Tibial artery (tissue), 4 donors: ENCODE measurements at places on chromosomes 3 and 15.
A peak's percentile ranks its signal among the peaks of the same experiment; 100 is the strongest.

GRCh38 chr3:155664925-155665695 lies 79.8 kb downstream of the PLCH1 start:
- no peaks in the 10 kb centered on the region for H3K36me3 ChIP-seq
- H3K27me3 ChIP-seq, result no peaks in the 10 kb centered on the region
- no peak overlapping the region for H3K4me3 ChIP-seq
- H3K4me1 ChIP-seq, result no peaks in the 10 kb centered on the region
- peak; percentile 77 for DNase-seq

DNA sequence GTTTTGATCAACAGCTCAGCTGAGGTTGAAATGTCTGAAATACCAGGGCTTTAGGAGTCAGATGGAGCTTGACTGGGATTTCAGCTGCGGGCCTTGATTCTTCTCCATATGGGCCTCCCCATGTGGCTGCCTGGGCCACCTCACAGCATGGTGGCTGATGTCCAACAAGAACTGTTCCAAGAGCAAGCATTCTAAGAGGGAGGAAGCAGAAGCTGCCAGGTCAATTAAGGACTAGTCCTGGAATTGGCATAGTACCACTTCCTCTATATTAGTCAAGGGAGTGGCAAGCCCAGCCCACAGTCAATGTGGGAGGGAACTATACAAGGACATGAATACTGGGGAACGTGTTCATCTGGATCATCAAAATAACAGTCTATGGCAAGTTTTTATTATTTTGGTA lies 181.7 kb upstream of the ANKRD28 start:
- H3K4me1 ChIP-seq, result no peaks in the 10 kb centered on the region
- no peak overlapping the region for H3K27ac ChIP-seq
- no peaks in the 10 kb centered on the region for H3K27me3 ChIP-seq
- H3K4me3 ChIP-seq, result no peak overlapping the region
- no peak for DNase-seq

GRCh38 chr3:43162230-43163084 lies 56.6 kb upstream of the POMGNT2 start:
- no peaks in the 10 kb centered on the region for H3K36me3 ChIP-seq
- H3K4me1 ChIP-seq, result peaks cover 10% of the 10 kb centered on the region
- H3K27ac ChIP-seq, result no peak overlapping the region
- H3K4me3 ChIP-seq, result no peak overlapping the region
- H3K27me3 ChIP-seq, result no peaks in the 10 kb centered on the region
- no peak for DNase-seq

- no peaks in the 10 kb centered on the region for H3K4me1 ChIP-seq
- DNase-seq, result no peak
Measured at GRCh38 chr3:178663201-178663934, 127.1 kb downstream of the KCNMB2 start.

DNA sequence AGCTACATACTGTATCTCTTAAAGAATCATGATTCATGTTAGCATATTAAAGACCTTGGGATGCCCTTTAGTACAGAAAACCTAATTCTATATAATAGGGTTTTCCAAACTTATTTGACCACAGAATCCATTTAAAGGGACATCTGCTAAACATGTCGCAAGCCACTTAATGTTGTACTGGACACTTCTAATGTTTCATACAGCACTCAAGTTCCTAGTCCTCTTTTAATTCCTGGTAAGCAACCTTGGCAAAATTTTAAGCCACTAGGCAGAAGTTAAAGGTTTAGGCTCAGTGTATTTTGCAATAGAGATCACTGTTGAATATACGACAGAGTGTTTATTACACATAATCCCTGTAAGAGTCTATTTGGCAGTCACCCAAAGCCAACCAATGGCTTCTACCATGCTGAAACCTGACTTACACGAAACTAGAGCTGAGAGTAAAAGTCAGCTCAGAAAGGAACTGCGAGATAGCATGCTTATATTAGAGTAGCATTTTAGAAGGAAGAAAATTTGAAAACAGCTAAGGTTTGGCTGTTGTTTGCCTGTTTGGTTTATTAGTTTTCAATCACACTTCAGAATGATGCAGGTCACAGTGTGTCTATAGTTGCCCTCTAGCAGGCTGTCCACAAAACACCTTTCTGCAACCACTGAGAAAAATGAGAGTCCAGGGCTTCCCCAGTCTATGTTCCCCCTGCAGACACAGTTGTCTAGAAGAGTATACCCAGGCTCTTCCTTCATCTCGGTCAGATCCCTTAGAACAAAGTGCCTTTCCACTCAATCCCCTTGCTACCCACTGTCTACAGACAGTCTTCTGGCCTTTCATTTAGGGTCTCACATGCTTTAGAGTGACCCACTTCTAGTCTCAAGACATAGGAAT lies 104.4 kb downstream of the FMN1 start:
- H3K27ac ChIP-seq, result no peak overlapping the region
- H3K4me1 ChIP-seq, result no peaks in the 10 kb centered on the region
- no peak for DNase-seq

DNA sequence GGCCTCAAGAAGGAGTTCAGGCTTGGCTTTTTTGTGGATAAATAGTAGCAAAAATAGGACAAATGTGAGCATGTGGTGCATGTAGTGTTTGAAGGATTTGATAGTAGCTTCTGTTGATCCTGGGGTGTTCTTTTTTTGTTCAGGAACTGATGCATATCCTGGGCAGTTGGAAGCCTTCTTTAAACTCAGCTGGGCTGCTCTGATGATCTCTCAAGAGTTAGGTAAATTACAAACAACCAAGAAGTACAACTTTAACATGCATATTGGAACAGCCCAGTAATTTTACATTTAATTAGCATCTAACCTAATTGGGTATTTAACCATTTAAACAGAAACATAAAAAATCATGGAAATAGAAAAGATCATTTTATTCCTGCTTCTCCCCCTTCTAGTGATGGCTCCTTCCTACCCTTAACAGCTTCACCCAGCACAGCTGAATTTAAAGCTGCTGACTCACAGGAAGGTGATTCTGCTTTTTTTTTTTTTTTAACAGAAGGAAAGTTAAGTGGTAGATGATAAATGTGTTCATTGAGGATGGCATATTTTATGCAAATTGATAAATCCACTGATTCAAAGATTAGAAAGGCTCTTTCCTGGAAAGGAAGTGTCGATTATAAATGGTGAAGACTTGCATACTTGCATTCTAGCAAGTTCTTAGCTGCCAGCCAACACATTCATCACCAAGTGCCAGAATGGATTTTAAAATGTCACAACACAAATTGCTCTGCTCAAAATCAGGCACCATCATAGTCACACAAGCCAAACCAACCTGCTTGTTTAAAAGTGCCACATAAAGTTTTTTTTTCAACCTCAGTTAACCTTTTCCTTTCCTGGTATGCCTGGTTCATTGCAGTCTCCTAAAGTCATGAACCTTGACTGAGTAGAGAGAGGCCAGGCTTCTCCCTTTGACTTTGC lies 20.0 kb downstream of the SLC35G2 start:
- H3K27ac ChIP-seq, result no peak overlapping the region
- no peaks in the 10 kb centered on the region for H3K27me3 ChIP-seq
- no peak overlapping the region for H3K4me3 ChIP-seq
- no peaks in the 10 kb centered on the region for H3K4me1 ChIP-seq
- no peak for DNase-seq
- no peaks in the 10 kb centered on the region for H3K36me3 ChIP-seq

DNA sequence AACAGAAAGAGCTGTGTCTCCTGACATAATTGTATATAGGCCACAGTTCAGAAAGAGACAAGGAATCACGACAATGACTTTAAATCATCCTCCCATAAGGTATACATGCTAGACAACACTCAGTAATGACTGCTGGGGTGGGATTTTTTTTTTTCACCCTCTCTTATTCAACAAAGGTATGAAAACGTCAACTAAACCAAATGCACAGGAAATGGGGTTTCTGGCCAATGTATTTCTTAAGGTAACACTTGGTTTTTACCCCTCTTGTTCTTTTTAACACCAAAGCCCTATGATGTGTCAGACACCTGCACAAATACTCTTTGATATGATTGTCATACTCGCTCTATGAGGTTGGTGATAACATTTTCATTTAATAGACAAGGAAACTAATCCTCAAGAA lies 78.3 kb downstream of the MCF2L2 start:
- H3K27ac ChIP-seq, result no peak overlapping the region
- H3K4me3 ChIP-seq, result no peak overlapping the region
- peaks cover 4% of the 10 kb centered on the region for H3K27me3 ChIP-seq
- no peaks in the 10 kb centered on the region for H3K4me1 ChIP-seq
- DNase-seq, result no peak
- no peaks in the 10 kb centered on the region for H3K36me3 ChIP-seq

- no peak overlapping the region for H3K27ac ChIP-seq
- DNase-seq, result no peak
- H3K4me1 ChIP-seq, result no peaks in the 10 kb centered on the region
- H3K27me3 ChIP-seq, result no peaks in the 10 kb centered on the region
- H3K36me3 ChIP-seq, result peaks cover 16% of the 10 kb centered on the region
Measured at GRCh38 chr3:196726788-196727675, 12.6 kb upstream of the PAK2 start.

DNA sequence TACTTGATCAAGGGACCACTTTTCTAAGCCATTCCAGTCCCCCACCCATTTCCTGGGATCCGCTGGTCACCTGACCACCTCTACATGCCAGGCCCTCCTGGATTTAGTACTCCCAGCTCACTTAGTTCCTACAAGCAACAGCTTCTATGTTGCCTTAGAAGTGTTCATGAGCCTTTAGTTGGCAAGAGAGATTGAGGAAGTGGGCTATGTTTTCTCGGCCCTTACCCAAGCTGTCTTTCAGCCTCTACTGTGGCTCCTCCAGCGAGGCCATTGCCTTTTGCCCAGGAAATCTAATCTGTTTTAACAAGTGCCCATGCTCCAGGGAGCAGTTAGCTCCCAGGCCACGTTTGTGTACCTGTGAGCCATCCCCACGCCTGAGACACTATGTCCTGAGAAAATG lies 4.5 kb upstream of the PRKAR2A start:
- DNase-seq, result no peak
- no peaks in the 10 kb centered on the region for H3K27me3 ChIP-seq
- H3K27ac ChIP-seq, result no peak overlapping the region
- H3K36me3 ChIP-seq, result peaks cover 11% of the 10 kb centered on the region
- H3K4me3 ChIP-seq, result no peak overlapping the region

- no peak for DNase-seq
- no peak overlapping the region for H3K4me3 ChIP-seq
- H3K36me3 ChIP-seq, result no peaks in the 10 kb centered on the region
- no peak overlapping the region for H3K27ac ChIP-seq
Measured at GRCh38 chr3:70748593-70748992, 436.2 kb upstream of the MDFIC2 start.

DNA sequence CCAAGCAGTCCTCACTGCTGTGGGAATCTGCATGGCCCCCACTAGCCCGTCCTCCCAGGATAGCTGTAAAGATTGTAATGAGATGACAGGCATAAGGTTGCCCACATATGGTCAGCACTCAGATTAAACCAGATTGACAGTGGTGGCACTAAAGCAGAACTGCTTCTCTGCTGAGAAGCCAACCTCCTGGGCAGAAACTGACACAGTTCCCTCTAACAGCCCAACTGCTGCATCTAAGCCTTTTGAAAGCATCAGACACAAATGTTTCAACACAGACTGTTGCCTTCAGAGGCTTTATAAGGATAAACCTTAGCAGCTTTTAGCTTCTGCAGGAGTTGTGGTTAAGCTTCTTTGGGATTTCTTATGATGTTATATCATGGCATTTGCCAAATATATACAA lies 13.0 kb downstream of the DCLK3 start:
- no peak for DNase-seq
- H3K27me3 ChIP-seq, result peaks cover 15% of the 10 kb centered on the region
- H3K36me3 ChIP-seq, result no peaks in the 10 kb centered on the region
- H3K4me3 ChIP-seq, result no peak overlapping the region
- H3K27ac ChIP-seq, result no peak overlapping the region
- no peaks in the 10 kb centered on the region for H3K4me1 ChIP-seq

DNA sequence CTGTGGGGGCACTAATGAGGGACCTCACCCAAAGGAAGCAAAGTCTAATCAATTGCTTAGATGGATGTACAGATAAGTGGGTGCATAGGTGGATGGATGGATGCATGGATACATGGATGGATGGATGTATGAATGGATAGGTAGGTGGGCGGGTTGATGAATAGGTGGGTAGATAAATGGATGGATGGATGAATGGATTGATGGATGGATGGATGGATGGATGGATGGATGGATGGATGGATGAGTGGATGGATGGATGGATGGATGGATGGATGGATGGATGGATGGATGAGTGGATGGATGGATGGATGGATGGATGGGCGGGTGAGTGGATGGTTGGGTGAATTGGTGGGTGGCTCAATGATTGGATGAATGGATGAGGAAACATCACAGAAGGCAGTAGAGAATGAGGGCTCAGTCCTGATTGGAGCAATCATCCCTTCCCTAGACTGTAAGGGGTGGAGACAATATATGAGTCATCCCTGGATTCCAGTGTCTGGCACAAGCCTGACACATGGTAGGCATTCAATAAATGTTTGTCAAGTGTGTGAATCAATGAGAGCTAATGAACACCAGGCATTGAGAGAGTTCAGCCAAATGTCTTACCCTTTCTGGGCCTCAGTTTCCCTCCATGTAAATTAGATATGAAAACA lies 40.4 kb upstream of the PXYLP1 start:
- no peak for DNase-seq
- H3K4me3 ChIP-seq, result no peak overlapping the region
- H3K4me1 ChIP-seq, result no peaks in the 10 kb centered on the region
- H3K27ac ChIP-seq, result no peak overlapping the region

GRCh38 chr3:23612296-23612891 lies 193.4 kb upstream of the UBE2E1 start:
- peak overlapping the region; percentile 80 for H3K27ac ChIP-seq
- H3K4me1 ChIP-seq, result peaks cover 15% of the 10 kb centered on the region
- no peaks in the 10 kb centered on the region for H3K36me3 ChIP-seq
- peak overlapping the region; percentile 41 for H3K4me3 ChIP-seq

DNA sequence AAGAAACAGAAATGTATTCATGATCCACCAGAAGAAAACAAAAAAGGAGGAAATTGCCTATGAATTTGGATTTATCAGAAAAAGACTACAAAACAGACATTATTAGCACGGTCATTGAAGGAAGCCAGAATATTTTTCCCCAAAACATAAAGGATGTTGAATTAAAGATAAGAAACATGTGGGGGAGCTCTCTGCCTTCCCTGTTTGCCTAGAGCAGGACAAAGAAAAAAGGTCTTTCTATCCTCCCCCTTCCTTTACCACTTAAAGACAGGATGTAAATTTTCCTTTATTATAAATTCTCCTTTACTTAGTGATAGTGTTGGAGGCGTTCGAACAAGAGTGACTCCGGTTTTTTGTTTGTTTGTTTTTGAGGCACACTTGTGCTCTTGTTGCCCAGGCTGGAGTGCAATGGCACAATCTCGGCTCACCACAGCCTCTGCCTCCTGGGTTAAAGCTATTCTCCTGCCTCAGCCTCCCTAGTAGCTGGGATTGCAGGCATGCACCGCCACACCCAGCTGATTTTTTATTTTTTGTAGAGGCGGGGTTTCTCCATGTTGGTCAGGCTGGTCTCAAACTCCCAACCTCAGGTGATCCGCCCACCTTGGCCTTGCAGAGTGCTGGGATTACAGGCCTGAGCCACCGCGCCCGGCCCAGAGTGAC lies 14.9 kb upstream of the RPN1 start:
- no peaks in the 10 kb centered on the region for H3K4me1 ChIP-seq
- H3K4me3 ChIP-seq, result no peak overlapping the region
- no peak overlapping the region for H3K27ac ChIP-seq
- no peaks in the 10 kb centered on the region for H3K36me3 ChIP-seq
- DNase-seq, result no peak

GRCh38 chr3:149480326-149481017 lies 6.0 kb downstream of the TM4SF4 start:
- peaks cover 20% of the 10 kb centered on the region for H3K4me1 ChIP-seq
- no peaks in the 10 kb centered on the region for H3K36me3 ChIP-seq
- peak; percentile 82 for DNase-seq
- no peaks in the 10 kb centered on the region for H3K27me3 ChIP-seq
- no peak overlapping the region for H3K4me3 ChIP-seq
- peak overlapping the region; percentile 76 for H3K27ac ChIP-seq
